AG09309 (cell line): ENCODE measurements at places on chromosomes 2 and 18.

DNA sequence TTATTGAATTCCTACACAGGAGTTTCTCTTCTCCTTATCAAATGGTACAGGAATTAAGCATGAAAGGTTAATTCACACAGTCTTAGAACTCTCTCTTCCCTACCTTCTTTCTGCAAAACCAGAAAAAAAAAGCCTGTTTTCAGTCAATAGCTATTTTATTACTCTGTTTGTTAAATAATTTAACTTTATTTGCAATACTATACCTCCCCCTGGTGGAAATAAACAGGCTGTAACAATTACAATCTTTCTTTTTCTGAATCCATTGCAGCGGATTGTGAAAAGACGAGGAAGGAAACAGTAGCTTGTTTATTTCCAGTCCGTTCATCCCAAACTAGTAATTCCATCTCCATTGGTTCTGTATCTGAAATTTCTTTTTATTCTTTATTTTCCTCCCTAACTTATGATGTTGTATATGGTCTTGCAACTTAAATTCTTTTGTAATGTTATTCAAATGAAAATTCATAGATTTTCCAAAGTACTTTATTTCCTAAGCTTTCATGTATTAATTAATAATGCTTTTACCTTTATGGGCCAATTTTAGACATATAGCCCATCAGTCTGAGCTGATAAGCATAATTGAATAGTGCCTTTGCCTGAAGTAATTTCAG lies 165.2 kb downstream of the SH3BP4 start:
- DNase-seq = no peak

DNA sequence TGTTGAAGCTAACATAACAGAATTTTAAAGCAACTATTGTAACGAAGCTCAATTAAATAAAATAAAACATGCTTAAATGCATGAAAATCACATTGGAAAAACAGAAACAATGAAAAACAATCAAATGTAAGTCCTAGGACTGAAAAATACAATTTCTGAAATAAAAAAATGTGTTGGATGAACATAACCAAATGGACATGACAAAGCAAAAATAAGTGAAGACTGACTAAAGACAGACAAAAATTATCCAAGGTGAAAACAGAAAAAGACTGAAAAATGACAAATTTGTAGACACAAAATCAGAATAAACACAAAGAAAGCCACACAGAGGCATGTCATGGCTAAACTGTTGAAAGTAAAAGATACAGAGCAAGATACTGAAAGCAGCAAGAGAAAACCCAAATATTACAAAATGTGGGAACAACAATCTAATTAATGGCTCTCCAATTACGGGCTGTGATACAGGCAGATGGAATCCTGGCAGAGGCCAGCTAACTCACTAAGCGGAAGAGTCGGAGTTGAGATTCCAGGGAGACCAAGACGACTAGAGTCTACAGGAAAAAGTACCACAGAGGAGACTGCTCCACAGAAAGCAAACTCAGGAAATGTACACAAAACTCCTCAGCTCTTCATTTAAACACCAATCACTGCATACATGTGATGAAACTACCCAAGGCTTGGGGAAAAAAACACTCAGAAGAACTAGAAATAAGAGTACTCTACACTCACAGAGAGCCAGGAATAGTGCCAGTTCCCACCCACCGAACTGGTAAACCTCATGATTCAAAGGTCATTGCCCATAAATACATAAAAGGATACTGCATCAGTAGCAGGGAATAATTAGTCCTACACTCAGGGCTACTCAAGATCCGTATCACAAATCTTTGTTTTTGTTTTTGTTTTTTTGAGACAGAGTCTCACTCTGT lies 83.6 kb downstream of the ATAD2B start:
- peak; percentile 28 for DNase-seq

DNA sequence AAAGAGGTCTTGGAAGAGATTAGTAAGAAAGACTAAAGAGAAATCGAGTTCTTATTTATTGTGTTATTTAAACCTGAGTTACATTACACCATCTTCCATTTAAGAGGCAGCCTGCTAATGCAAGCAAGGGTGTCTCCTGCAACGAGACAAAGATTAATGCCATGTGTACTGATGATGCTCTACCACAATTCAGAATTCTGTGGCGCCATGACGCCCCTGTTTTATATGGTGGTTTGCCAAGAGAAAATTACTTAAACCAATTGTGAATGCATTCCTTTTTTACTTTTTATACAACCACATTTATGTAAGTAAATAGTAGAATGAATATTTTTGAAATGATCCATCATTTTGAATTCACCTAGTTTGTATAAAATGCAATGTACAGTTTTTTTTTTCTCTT lies 356.1 kb upstream of the ZEB2 start:
- DNase-seq = peak; percentile 73

- no peak for DNase-seq
Measured at GRCh38 chr2:63740943-63741342, 100.8 kb upstream of the UGP2 start.

DNA sequence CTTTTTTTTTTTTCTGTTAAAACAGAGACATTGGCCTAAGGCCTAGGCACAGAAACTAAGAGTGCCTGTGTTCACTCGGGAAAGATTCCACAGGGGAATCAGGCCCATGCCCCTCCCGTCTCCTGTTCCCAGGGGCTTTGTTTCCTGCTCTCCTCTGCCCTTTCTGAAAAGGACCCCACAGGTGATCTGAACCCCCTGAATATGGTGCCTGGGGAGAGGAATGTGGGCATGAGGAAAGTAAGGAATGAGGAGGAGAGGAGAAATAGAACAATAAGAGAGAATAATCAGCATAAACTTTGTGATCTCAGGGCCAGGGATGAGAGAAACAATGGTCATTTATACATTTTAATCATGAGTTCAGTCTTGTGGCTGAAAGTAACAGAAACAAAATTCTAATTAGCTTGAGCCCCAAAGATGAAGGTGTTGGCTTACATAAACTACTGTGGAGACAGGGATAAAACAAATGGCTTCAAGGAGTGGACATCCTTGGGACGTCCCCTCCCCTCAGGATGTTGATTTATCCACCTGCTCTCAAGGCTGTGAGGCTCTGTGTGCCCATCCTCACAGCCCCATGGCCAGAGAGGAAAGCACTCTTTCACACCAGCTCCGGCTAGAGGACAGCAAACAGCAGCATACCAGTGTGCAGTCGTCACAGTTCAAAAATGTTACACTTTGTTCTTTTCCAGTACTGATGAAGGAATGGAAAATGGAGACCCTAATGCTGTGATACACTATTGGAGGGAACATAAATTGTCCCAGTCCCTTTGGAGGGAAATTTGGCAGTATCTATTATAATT lies 46.4 kb upstream of the MRPL33 start:
- no peak for DNase-seq
